ENCODE measurements at places on chromosomes 4 and X.

DNA sequence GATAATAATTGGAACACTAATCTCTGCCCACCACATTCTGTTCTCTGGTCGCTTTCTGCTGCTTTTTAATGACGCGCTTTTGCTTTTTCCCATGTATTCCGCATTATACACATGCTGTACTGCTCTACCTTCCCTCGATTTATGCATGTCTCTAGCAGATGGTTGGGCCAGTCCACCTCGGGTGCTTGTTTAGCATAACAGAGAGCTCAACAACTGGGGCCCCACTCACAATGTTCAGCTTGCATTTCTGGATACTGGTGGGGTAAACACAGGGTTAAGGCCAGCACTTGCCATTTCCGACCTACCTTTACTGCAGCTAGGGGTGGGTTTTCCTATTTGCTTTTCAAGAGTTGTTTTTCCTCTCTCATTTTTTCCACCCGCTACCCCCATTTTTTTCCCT is 255.8 kb downstream of the SOX3 start:
- DNase-seq: no peak

GRCh38 chr4:33924239-33924638 is 2320.1 kb downstream of the ARAP2 start:
- peak; percentile 52 for DNase-seq

DNA sequence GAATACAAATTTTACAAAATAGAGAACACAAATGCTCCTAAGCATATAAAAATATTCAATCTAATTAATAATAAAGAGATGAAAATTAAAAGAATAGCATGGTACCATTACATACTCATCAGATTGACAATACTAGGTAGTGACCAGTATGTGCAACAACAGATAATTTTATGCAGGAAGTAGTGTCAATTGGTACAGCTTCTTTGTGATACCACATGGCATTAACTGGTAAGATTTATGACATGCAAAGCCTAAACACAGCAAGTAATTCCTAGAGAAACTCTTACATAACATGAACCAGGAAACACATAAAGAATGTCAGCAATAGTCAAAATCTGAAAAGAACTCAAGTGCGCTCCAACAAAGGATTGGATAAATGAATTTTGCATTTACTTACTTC is 26.3 kb downstream of the CXCL2 start:
- DNase-seq: no peak

GRCh38 chr4:78379991-78380729 is 171.4 kb upstream of the ANXA3 start:
- peak; percentile 22 for DNase-seq

DNA sequence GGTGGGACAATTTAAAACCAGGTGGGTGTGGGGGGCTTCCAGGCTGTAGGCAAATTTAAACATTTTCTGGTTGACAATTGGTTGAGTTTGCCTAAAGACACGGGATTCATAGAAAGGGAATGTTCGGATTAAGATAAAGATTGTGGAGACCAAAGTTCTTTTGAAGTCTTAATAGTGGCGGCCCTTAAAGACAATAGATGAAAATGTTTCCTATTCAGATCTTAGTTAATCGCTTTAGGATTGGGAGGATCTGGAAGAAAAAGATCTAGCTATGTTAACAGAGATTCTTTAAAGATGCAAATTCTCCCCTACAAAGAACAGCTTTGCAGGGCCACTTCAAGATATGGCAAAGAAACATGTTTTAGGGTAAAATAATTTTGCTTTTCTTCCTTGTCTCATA is 4.8 kb downstream of the CNGA1 start:
- no peak for DNase-seq

DNA sequence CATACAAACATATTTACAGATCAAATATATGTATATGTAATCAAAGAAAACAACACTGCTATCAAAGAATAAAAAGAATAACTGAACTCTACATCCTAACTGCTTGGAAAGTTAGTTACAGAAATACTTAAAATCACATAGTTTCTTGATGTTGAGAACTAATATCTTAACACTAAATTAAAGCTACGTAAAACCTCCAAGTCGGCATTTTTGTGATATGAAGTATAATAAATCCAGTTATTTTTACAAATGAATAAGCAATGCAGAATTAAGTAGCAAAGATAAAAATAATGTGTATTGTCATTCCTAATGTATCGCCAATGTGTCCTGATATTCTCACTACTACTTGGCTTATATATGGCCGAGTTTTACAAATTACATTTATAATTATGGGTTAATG is 68.4 kb downstream of the JADE1 start:
- DNase-seq: no peak

GRCh38 chr4:158176776-158177175 is 4.0 kb upstream of the GASK1B start:
- DNase-seq: no peak

GRCh38 chr4:26356081-26356501 is 35.3 kb downstream of the RBPJ start:
- DNase-seq: no peak

- peak; percentile 3 for DNase-seq
Observed at GRCh38 chr4:97911236-97911906, 231.9 kb downstream of the STPG2 start.

GRCh38 chrX:9566150-9566621 is 101.3 kb downstream of the TBL1X start:
- no peak for DNase-seq

- no peak for DNase-seq
Observed at GRCh38 chrX:34917146-34917545, 25.4 kb upstream of the FAM47B start.

GRCh38 chrX:21373637-21374162 is 518 bp upstream of the CNKSR2 start:
- no peak for DNase-seq

DNA sequence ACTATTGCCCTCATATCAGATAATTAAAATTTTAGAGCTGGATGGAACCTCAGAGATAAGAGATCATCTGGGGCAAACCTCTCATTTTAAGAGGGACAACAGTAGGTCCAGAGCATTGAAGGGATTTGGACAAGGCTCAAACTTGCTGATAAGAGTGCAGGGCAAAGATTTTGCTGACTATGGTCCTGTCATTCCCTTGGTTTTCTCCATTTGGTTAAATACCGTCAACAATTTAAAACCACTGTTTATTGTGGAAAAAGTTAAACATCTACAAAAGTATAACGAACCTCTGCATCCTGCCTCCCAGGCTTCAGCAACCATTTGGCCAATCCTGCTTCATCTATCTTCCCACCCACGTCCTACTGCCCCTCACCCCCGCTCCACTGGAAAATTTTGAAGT is 10.7 kb upstream of the KIT start:
- no peak for DNase-seq

GRCh38 chr4:128840711-128841318 is 31.3 kb downstream of the JADE1 start:
- DNase-seq: no peak

DNA sequence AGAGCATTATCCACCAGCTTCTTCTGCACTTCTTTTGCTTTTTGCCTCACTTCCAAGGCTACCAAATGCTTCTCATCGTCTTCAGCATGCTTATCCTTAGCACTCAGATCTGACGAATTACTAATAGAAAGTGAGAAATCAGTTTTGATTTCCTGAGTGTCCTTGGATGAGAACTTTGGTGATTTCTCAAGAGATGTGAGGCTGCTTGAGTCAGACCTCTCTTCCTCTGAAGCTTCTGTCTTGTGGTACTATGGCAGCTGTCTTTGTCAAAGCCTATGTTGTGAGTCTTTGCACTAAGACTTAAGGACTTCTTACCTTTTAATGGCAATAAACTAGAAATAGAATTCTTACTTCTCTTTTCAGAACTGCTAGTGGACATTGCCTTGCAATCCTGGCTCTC is 169.9 kb downstream of the CPE start:
- no peak for DNase-seq

- DNase-seq: no peak
Observed at GRCh38 chr4:152646221-152646620, 33.6 kb downstream of the TMEM154 start.

DNA sequence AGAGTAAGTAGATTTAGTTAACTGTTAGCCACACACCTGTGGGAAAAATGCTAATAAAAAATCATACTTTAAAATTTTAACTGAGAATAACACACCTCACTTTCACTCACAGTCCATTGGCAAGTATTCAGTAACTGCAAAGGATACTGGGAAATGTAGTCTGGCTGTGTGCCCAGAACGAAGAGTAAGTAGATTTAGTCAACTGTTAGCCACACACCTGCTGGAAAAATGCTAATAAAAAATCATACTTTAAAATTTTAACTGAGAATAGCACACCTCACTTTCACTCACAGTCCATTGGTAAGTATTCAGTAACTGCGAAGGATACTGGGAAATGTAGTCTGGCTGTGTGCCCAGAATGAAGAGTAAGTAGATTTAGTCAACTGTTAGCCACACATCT is 178.4 kb upstream of the NWD2 start:
- DNase-seq: no peak

All from eye (tissue), 1 donor.